NCI-H1694 (cell line): ENCODE measurements at places on chromosomes 6 and 20.

GRCh38 chr6:169695131-169695530 is 6.7 kb downstream of the WDR27 start:
- no peak for DNase-seq

DNA sequence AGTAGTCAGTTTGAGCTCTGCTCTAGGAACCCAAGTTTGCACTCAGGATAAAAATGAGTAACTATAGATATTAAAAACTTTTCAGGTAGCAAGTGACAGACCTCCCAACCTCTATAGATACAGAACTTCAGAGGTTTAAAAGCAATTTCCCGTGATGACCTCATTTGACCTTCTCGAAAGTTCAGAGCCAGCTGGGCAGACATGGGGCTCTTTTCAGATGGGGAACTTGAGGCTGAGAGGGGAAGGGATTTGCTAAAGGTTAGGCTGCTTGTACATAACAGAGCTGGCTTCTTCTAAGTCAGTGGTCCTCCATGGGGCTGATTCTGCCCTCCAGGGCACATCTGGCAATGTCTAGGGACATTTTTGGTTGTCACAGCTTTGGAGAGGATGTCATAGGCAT is 58.8 kb upstream of the ZNF831 start:
- DNase-seq = no peak

DNA sequence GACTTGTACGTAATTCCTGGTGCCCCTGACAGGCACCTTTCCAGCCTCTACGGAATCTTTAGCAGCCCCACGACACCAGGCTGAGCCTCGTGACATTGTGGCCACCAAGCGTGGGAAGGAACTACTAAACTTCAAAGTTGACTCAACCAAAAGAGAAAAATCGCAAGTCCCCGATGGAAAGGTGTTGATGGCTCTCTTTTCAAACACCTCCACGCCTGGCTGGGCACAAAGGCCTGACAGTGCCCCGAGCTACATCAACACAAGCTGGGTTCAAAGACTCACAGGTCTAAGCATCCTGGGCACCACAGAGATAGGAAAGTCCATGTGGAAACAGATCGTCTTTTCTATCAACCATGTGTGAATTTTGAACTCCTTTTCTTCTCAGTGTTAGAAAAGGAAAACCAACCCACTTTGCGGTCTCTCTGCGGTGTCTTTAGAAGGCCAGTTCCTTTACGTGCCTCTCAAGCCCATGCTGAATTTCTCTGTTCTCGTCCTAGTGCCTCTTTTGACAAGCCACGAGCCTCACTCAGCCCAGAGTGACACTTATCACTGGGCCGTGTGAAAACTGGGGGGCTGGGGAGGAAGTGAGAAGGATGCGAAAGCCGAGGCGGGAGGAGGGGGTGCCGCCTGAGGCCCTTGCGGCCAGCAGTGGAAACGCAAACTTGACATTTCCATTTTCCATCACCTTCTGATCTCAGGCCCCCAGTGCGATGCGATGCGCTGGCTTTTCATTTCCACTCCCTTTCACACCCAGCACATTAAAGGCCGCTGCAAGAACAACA is 59.4 kb downstream of the GFOD1 start:
- no peak for DNase-seq

DNA sequence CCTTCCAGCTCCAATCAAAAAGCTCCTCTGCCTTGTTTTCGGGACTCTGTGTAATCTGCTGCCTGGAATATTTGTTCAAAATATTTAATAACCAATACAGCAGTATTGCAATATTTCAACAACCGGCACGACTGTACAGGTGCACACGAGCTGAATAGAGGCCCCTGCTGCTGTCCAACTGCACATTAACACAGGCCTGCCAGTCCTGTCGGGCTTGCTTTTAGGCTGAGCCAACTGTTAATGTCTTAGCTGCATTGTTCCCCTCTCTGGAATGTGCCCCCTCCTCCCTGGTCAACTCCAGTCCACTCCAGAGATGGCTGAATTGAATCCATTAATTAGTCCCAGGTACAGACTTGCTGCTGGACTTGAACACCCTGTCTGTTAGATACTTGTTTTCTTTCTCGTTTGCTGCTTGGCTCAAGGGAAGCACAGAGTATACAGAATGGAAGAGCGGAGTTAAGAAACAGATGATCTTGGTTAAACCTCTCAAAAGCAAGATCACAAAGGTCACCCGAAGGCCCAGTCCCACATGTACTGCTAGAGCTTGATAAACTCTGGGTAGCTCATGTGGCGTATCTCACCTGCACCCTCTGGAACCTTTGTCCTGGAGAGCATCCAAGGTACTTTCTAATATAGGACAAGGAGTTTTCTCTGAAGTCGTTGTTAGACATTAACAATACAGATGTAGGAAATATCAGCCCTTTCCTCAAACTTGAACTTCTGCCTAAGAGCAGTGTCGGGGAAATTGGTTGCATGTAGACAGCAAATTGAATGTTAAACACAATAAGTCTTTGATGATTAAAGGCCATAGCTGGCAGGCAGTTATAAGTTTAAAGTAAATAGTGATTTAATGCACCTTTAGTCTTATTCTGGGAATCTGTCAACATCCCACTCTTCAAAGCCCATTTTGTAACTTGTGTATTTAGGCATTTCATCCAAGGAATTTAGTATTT is 31.9 kb downstream of the SHLD1 start:
- no peak for DNase-seq

DNA sequence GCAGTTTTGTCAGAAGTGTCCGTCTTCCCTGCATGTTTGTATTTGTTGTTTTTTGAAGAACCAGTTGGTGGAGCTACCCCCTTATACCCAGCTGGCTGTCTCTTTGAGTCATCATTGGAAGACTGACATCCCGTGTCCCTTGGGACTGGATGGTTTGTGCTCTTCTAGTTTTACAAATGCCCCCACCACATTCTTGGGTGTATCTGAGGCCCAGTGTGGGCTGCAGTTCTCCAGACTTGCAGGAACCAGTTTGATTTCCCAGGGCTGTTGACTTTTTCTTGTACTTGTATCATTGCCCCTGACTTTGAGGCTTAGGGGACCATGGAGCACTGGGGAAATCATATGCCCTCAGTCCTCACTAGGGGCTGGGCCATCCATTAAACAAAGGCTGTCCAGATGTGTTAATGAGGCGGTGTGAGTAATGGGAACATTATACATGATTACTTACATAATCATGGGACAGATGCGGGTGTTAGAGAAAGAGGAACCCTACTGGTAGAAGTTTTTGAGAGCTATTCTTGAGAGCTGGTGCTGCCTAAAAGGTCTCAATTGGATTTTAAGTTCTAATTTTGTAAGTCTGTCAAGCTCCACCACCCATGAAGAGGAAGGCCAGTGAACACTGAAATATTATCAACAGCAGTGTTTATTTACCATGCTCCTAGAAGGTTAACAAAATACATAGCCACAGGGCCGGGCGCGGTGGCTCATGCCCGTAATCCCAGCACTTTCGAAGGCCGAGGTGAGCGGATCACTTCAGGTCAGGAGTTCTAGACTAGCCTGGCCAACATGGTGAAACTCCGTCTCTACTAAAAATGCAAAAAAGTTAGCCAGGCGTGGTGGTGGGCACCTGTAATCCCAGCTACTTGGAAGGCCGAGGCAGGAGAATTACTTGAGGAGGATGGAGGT is 8.5 kb downstream of the JARID2 start:
- DNase-seq = no peak
